ENCODE measurements at places on chromosomes 7 and 10. TPM values are rescaled to one million over a fixed set of nuclear protein-coding genes. Genes with fewer than 3 reads are reported as not detected.

Gene FBXL13
- 6.8 TPM for total RNA-seq

- no peaks in the 10 kb centered on the region for H3K36me3 ChIP-seq
- H3K4me3 ChIP-seq: no peak overlapping the region
- DNase-seq: no peak
- H3K4me1 ChIP-seq: no peaks in the 10 kb centered on the region
Measured at GRCh38 chr10:52481986-52482555, 168.0 kb downstream of the DKK1 start.

GRCh38 chr10:79195091-79195923, 126.5 kb downstream of the ZMIZ1 start:
- peak overlapping the region; percentile 73 for H3K27ac ChIP-seq
- DNase-seq: peak; percentile 87
- H3K4me3 ChIP-seq: no peak overlapping the region
- no peaks in the 10 kb centered on the region for H3K36me3 ChIP-seq
- H3K4me1 ChIP-seq: peaks cover 18% of the 10 kb centered on the region

DNA sequence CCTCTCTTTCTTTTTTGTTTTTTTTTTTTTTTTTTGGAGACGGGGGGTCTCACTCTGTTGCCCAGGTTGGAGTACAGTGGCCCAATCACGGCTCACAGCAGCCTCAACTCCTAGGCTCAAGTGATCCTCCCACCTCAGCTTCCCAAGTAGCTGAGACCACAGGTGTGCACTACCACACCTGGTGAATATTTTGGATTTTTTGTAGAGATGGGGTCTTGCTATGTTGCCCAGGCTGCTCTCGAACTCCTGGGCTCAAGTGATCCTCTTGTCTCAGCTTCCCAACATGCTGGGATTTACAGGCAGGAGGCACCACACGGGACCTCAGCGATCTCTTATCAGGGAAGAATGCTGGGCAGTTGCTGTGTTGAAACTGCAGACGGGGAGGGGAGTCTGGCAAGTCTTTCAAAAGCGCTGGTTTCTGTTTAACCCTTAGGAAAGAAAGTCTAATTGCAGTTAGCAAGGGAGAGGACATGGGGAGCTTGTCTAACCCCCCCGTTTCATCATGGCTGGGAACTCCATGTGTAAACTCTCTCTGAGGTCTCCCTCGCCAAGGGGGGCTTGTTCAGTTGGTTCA, 39.6 kb upstream of the LMTK2 start:
- H3K4me3 ChIP-seq: no peak overlapping the region
- no peak for DNase-seq
- no peaks in the 10 kb centered on the region for H3K4me1 ChIP-seq

- DNase-seq: no peak
- H3K4me1 ChIP-seq: no peaks in the 10 kb centered on the region
- H3K36me3 ChIP-seq: no peaks in the 10 kb centered on the region
- no peak overlapping the region for H3K4me3 ChIP-seq
Measured at GRCh38 chr10:5860066-5860465, 29.6 kb downstream of the ANKRD16 start.
